ENCODE measurements at places on chromosomes 1 and 21. TPM values are rescaled to one million over a fixed set of nuclear protein-coding genes. Genes with fewer than 3 reads are reported as not detected.

- H3K4me1 ChIP-seq = no peaks in the 10 kb centered on the region
- H3K27me3 ChIP-seq = no peaks in the 10 kb centered on the region
- DNase-seq = no peak
- H3K36me3 ChIP-seq = no peaks in the 10 kb centered on the region
These were observed 828.5 kb upstream of the ADAMTS5 start for GRCh38 chr21:27795418-27795817.

DNA sequence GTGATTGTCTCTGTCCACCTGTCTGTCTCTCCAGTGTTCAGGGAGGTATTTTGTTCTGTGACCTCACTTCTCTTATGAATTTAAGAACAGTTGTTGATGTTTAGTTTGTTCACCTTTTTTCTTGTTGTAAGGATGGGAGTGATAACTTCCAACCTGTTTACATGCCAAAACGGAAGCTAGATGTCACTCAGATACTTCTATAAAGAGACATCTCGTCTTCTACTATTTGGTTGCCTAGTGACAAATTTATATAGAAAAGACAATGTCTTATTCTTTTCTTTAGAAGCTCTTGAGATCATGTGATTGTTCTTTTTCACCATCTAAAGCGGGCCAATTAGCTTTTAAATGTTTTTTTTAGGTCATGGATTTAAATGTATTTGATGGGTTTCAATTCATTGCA lies 33.8 kb downstream of the PRSS38 start:
- DNase-seq = no peak
- no peak overlapping the region for H3K4me3 ChIP-seq
- H3K36me3 ChIP-seq = no peaks in the 10 kb centered on the region
- no peak overlapping the region for H3K27ac ChIP-seq

DNA sequence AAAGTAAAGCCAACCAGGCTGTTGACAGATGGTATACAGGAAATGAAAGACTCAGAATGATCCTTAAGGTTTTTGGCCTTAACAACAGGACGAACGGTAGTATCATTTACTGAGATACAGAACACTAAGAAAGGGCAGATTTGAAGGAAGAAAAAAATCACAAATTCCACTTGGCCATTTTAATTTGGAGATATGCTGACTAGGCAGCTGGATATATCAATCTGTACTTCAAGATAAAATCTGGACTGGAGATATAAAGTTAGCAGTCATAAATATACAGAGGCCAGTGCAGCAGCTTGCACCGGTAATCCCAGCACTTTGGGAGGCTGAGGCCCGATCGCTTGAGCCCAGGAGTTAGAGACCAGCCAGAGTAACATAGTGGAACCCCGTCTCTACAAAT lies 1.3 kb downstream of the NVL start:
- DNase-seq = no peak
- no peak overlapping the region for H3K27ac ChIP-seq
- H3K27me3 ChIP-seq = no peaks in the 10 kb centered on the region
- H3K4me3 ChIP-seq = no peak overlapping the region

GRCh38 chr1:152505083-152505482 lies 5.5 kb upstream of the LCE5A start:
- no peak overlapping the region for H3K4me3 ChIP-seq
- no peaks in the 10 kb centered on the region for H3K27me3 ChIP-seq
- no peak for DNase-seq
- no peaks in the 10 kb centered on the region for H3K36me3 ChIP-seq
- H3K27ac ChIP-seq = no peak overlapping the region

DNA sequence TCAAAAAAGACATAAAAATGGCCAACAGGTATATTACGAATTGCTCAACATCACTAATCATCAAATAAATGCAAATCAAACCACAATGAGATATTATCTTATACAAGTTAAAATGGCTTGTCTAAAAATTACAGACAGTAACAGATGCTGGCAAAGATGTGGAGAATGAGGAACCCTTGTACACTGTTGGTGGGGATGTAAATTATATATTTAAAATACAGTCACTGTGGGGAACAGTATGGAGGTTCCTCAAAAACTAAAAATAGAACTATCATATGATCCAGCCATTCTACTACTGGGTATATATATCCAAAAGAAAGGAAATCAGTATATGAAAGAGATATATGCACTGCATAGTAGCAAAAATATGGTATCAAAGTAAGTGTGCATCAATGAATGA lies 1037.2 kb upstream of the B3GALT2 start:
- no peak overlapping the region for H3K27ac ChIP-seq
- no peaks in the 10 kb centered on the region for H3K27me3 ChIP-seq
- H3K4me3 ChIP-seq = no peak overlapping the region
- no peak for DNase-seq
- H3K4me1 ChIP-seq = no peaks in the 10 kb centered on the region
- no peaks in the 10 kb centered on the region for H3K36me3 ChIP-seq

- H3K36me3 ChIP-seq = no peaks in the 10 kb centered on the region
- H3K27ac ChIP-seq = no peak overlapping the region
- no peaks in the 10 kb centered on the region for H3K27me3 ChIP-seq
- H3K4me1 ChIP-seq = peaks cover 4% of the 10 kb centered on the region
- DNase-seq = no peak
These were observed 30.4 kb downstream of the SLC30A10 start for GRCh38 chr1:219897914-219898313.

- no peak for DNase-seq
- no peaks in the 10 kb centered on the region for H3K4me1 ChIP-seq
- H3K27ac ChIP-seq = no peak overlapping the region
- H3K4me3 ChIP-seq = no peak overlapping the region
- H3K27me3 ChIP-seq = no peaks in the 10 kb centered on the region
These were observed 50.1 kb downstream of the NDUFS5 start for GRCh38 chr1:39076127-39076798.

DNA sequence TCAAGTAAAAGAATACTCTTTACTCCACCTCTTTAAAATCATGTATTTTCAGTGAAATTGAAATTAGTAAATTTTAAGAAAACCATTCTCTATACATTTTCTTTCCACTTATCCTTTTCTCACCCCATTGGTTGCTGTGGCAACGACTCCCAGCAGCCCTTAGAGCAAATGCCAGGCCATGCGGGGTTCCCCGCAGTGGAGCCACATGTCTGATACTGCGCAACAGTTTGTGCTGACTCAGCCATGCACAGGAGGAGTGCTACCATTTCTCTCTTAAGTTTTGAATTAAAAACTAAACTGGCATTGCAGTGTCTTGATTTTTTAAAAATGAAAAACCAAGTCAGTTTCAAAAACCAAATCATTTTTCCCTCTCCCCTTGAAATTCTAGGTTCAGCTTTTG lies 214.1 kb upstream of the L1TD1 start:
- no peak for DNase-seq
- H3K27ac ChIP-seq = no peak overlapping the region
- no peak overlapping the region for H3K4me3 ChIP-seq
- H3K4me1 ChIP-seq = no peaks in the 10 kb centered on the region

DNA sequence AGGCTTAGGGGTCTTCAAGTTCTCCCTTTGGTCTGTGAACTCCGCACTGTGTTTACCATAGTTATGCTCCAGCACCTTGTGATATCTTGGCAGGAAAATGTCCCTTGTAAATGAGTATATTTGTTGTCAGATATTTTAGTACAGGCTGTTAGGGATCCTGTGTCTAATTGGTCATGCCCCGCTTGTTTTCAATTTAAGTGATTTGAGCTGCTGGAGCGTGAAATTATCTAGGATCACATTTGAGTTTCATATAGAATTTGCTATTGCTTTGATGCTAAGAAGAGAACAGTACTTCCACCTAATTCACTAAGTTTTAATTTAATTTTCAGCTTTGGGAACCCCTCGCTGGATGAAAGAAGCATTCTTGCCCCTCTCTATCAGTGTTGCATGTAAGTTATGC lies 15.4 kb upstream of the TOR3A start:
- no peak overlapping the region for H3K27ac ChIP-seq
- no peak for DNase-seq
- peaks cover 3% of the 10 kb centered on the region for H3K36me3 ChIP-seq
- H3K27me3 ChIP-seq = no peaks in the 10 kb centered on the region
- no peaks in the 10 kb centered on the region for H3K4me1 ChIP-seq
- no peak overlapping the region for H3K4me3 ChIP-seq

FCRL5 gene
- polyA plus RNA-seq = not detected

FCRL6 gene
- polyA plus RNA-seq = 0.06 TPM

NCMAP gene
- not detected for polyA plus RNA-seq

LAMC1 gene
- 81.6 TPM for polyA plus RNA-seq

CAPZA1 gene
- polyA plus RNA-seq = 77.1 TPM
